ENCODE measurements at places on chromosomes 16 and 17.
A peak's percentile ranks its signal among the peaks of the same experiment; 100 is the strongest.

DNA sequence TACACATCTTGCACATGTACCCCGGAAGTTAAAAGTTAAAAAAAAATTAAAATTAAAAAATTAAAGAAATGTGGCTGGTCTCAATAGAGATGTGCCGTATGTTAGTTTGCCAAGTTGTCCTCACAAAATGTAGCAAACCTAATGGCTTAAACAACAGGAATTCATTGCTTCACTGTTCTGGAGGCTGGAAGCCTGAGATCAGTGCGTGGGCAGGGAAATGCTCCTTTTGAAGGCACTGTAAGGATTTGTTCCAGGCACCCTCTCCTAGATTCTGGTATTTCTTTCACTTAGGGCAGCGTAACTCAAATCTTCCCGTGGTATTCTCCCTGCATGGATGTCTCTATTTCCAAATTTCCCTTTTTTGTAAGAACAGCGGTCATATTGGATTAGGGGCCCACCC, 32.7 kb upstream of the MON1B start:
- no peak for DNase-seq
- no peaks in the 10 kb centered on the region for H3K36me3 ChIP-seq
- H3K27me3 ChIP-seq = no peaks in the 10 kb centered on the region
- H3K4me3 ChIP-seq = no peak overlapping the region
- H3K4me1 ChIP-seq = no peaks in the 10 kb centered on the region

GRCh38 chr17:77822302-77823030, 136.0 kb upstream of the TNRC6C start:
- H3K4me3 ChIP-seq = no peak overlapping the region
- H3K4me1 ChIP-seq = no peaks in the 10 kb centered on the region
- no peaks in the 10 kb centered on the region for H3K27me3 ChIP-seq

DNA sequence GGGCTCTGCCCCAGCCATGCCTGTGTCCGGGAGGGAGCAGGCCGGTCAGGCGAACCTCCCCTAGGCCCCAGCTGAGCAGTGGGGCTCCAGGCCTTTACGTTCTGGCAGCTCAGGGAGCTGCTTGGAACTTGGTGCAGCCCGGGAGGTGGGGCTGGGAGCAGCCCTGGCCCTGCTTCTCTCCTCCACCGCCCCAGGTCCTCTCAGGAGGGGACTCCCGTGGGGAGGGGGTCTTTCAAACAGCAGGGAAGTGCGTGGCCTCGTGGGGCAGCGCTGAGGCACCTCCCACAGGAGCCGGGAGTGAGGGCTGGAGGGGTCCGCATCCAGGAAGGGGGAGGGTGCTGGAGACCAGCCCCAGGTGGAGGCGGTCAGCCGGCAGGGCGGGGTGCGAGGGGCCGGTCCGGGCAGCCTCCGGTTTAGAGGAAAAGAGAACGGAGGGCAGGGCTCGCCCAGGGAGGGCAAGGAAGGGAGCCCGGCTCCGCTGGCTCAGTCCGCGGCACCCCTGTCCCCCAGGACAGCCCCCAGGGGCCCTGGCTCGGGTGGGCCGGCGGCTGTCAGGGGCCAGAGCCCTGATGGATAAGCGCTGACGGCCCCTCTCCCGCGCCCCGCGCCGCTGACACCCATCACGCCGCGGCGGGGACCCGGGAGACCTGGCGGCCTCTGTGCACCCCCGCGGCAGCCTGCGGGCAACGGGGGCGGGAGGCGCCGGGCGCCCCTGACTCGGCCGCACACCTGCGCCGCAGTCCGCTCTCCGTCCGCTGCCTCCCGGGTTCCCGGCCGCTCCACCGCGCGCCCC, 587 bp upstream of the PRR35 start:
- no peak overlapping the region for H3K4me3 ChIP-seq
- H3K4me1 ChIP-seq = peaks cover 14% of the 10 kb centered on the region
- H3K36me3 ChIP-seq = no peaks in the 10 kb centered on the region
- no peak overlapping the region for H3K27ac ChIP-seq
- peaks cover 16% of the 10 kb centered on the region for H3K27me3 ChIP-seq
- DNase-seq = no peak

DNA sequence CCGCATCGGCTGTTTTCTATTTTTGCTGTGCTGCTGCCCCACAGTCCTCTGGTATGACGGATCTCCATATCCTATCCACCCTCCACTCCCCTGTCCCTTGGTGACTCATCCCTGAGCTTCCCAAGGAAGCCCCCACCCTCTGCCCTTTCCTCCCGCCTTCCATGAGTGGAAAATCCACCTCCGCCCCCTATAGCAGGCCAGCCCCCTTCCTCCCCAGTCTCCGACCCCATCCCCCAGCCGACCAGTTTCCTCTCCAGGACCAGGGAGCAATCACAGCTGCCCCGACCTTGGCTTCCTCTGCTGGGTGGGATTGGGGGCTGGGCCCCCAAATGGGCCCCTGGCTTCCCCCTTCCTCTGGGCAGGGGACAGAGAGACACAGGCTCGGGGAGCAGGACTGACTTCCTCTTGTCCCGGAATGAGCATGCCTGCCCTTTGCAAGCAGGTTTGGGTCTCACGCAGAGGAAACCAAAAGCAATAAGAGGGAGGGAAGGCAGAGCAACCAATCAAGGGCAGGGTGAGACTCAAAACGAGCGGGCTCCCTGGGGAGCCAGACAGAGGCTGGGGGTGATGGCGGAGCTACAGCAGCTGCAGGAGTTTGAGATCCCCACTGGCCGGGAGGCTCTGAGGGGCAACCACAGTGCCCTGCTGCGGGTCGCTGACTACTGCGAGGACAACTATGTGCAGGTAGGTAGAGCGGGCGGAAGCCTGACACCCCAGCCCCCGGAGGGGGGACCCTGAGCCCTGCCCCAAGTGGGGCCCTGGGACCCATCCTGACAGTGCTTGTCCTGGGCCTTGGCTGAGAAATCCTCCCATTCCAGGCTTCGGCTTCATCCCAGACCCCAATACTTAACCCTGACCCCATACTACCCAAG, at the start of the genes ABI3 and GNGT2:
ABI3 (plus strand) TSS at position 550 of the 872 bp plus-strand sequence; CDS start at position 568, 18 bp downstream.
GNGT2 (minus strand) TSS at position 417 of the 872 bp plus-strand sequence. CDS start 3,152 bp downstream, outside the sequence.
- no peaks in the 10 kb centered on the region for H3K4me1 ChIP-seq
- peak within 1 kb of the TSS; percentile 33 for H3K4me3 ChIP-seq
- H3K27me3 ChIP-seq = no peaks in the 10 kb centered on the region
- no peaks in the 10 kb centered on the region for H3K36me3 ChIP-seq
- H3K27ac ChIP-seq = peak within 1 kb of the TSS; percentile 40

DNA sequence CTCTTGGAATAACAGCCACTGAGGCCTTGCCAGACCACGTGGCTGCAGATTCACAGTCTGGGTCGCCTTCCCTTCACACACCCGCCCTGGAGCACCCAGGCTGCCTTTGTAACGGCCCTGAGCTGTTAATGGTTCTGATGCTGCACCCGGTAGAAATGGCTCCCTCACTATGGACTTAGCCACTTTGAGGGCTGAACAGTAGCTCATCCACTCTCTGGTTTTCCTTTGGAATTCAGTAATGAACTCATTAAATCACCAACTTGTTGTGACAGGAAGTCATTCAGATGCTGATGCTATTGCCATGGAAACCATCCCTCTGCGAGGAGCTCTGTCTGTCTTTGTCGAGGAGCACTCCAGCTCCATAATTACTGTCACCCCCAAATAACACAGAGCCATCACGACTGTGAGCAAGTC, 59.2 kb downstream of the CDK5R1 start:
- H3K27me3 ChIP-seq = no peaks in the 10 kb centered on the region
- H3K4me3 ChIP-seq = no peak overlapping the region
- no peaks in the 10 kb centered on the region for H3K4me1 ChIP-seq
- H3K27ac ChIP-seq = no peak overlapping the region
- no peak for DNase-seq
- H3K36me3 ChIP-seq = no peaks in the 10 kb centered on the region

- no peaks in the 10 kb centered on the region for H3K36me3 ChIP-seq
- no peak overlapping the region for H3K4me3 ChIP-seq
- H3K27me3 ChIP-seq = no peaks in the 10 kb centered on the region
- DNase-seq = no peak
- no peak overlapping the region for H3K27ac ChIP-seq
These were observed 15.4 kb downstream of the NOG start for GRCh38 chr17:56608944-56609343.

Data from right atrium auricular region (tissue), 2 donors.